ENCODE measurements at places on chromosomes 7 and 10.
A peak's percentile ranks its signal among the peaks of the same experiment; 100 is the strongest.

- no peak for DNase-seq
Observed at GRCh38 chr7:64758151-64758550, 36.1 kb upstream of the ZNF138 start.

DNA sequence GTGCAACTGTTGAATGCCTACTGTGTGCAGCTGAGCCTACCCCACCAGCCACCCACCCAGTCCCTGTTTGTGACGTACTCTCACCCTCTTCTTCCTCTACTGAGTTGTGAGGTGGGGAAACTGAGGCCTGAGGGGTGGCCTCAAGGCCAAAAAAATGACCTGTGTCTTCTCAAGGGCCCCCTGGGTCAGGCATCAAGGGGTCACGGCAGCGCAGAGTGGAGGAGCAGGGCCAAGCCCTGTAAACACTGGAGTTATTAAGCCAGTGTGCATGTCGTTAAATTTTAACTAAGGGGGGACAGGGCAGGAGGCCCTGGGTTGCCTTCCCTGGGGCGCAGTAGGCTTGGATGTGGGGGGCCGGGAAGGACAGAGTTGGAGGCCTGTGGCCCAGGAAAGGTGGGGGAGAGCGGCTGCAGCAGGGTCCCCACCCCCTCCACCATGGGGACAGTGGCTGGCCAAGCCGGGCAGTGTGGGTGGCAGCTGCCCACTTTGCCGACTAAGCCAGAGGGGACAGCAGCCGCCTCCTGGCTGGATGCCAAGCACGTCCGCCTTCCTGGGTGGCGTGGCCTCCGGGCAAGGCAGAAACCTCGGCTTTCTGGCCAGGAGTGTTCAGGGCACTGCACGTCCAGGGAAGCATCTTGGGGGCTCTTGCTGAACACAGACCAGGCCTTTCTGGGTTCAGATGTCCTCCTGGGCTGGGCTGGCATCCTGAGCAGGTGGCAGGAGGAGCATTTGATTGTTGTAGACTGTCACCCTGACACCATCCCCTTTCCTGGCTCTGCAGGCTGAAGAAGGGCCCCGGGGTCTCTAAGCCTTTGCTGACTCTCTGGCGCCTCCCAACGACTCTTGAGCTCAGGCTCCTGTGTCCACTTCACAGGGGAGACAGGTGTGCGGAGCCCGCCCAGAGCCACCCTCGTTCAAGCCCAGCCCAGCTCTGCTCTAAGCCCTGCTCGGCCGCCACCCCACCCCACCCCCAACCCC, 1.9 kb downstream of the SLC29A4 start:
- DNase-seq = peak; percentile 90

GRCh38 chr7:128916643-128916915, 6.1 kb upstream of the KCP start:
- no peak for DNase-seq

GRCh38 chr10:47323636-47324296, 1.5 kb downstream of the GDF2 start:
- DNase-seq = no peak

DNA sequence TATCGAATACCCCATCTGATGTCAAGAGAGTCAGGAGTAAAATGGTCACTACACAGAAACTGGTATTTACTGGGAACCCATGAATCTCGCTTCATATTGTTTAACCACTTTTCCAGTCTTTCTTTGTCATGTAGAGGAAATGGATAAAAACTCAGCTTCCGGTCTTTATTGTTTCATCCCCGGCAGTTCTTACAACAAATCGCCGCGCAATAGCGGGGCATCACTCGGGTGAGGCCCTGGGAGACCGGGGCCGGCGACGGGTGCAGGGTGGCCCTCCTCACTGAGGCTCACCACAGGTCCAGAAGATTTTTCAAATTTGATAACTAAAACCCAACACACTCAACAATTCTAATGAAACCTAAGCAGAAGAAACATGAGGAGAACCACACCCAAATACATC, 35.6 kb upstream of the PTPRN2 start:
- DNase-seq = no peak

DNA sequence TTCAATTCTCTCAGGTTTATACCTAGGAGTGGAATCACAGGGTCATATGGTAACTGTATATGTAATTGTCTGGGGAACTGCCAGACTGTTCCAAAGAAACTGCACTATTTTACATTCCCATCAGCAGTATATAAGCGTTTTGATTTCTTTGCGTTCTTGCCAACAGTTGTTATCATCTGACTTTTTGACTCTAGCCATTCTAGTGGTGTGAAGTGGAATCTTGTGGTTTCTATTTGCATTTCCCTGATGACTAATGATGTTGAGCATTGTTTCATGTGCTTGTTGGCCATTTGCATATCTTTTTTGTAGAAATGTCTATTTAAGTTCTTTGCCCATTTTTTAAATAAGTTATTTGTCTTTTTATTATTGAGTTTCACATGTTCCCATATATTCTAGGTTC, 44.3 kb upstream of the ZC3HAV1 start:
- DNase-seq = no peak

- DNase-seq = no peak
Observed at GRCh38 chr10:115555887-115556402, 462.8 kb downstream of the ATRNL1 start.

DNA sequence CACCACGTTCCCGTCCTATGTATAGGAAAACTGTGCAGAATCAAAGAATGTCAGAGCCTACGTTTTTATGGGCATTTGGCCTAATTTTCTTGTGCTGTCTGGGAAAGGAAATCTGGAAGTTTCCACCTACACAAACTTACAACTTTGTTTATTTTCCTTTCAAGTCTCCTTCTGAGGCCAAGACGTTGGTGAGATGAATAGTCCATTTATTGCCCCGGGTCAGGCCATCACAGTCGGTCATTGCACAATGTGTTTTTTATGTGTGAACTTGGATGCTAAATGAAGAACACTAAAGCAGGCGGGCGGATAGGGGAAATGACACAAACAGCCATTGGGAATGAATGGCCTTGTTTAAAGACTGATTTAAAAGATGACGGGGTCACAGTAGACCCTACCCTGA, 38.6 kb downstream of the TRIL start:
- no peak for DNase-seq

GRCh38 chr10:9227679-9228365, 1173.3 kb downstream of the GATA3 start:
- DNase-seq = no peak

GRCh38 chr7:146652176-146652575, 535.6 kb downstream of the CNTNAP2 start:
- DNase-seq = no peak

DNA sequence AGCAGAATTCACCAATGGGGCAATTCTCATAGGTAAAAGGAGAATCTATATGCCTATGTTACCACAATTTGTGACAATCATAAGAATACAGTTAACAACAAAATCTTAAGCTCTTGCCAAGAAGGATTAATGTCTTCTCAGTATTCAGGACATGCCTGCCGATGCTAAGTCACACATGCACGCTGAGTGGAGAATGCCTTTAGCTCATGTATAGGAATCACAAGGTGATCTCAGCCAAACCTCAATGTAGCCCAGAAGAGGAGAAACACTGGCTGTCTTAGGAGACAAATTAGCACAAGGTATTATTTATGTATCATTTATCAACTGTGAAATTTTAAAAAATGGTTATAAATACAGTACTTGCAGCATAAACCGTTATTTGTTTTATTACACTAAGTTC, 2.7 kb downstream of the HTR7 start:
- DNase-seq = no peak

- DNase-seq = no peak
Observed at GRCh38 chr10:23338155-23338828, 6.3 kb downstream of the C10orf67 start.

DNA sequence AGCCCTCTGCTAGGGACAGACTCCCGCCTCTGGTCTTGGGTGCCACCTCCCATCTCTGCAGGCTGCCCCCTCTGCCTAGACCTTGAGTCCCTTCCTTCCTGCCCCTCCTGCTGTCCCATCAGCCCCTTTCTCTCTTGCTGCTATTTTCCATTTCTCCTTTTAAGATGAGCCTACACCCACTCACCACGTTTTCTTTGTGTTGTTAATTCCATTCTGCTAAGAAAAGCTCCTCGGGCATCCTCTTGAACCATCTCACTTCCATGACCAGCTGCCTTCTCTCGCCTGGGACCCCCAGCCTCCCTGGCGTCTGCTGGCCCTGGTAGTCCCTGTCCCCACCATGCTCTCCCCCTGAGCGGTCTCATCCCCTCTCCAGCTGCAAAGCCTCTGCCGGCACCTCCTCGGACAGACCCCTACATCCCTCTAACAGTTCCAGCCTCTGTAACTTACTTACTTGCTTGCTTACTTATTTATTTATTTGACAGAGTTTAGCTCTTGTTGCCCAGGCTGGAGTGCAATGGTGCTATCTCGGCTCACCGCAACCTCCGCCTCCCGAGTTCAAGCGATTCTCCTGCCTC, 95.8 kb upstream of the SH2B2 start:
- no peak for DNase-seq

DNA sequence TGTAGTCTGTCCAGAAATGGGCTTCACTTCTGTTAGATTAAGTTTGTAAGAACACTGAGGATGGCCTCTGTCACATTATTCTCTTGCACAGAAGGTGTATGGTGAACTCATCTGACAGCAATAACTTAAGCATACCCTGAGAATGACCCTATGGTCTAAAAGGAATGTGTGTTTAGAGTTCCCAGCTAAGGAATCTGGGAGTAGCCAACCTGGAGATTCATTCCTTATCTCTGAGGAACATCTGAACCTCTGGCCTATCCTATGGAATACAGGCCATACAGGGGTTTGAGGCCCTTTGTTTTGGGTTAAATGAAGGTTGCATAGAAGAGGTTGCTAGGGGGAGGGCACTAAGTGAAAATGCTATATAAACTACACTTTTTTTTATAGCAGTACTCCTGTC, 41.4 kb downstream of the LAMB4 start:
- DNase-seq = no peak

GRCh38 chr10:132370426-132371340, 26.3 kb upstream of the PWWP2B start:
- no peak for DNase-seq

GRCh38 chr7:151456276-151456675, 16.3 kb upstream of the CRYGN start:
- DNase-seq = no peak

- no peak for DNase-seq
Observed at GRCh38 chr7:119802147-119802546, 470.8 kb upstream of the KCND2 start.

GRCh38 chr10:86401588-86402282, 35.1 kb upstream of the GRID1 start:
- no peak for DNase-seq

- no peak for DNase-seq
Observed at GRCh38 chr7:99790407-99790806, 6.4 kb upstream of the CYP3A4 start.

DNA sequence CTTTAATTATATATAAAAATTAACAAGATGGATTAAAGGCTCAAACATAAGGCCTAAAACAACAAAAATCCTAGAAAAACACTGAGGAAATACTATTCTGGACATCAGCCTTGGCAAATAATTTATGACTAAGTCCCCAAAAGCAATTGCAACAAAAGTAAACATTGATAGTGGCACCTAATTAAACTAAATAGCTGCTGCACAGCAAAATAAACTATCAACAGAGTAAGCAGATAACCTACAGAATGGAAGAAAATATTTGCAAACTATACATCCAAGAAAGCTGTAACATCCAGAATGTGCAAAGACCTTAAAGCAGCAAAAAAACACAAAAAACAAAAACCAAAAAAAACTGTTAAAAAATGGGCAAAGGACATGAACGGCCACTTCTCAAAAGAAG, 384.0 kb upstream of the SEMA3D start:
- no peak for DNase-seq

GRCh38 chr10:52956461-52956860, 183.9 kb upstream of the MBL2 start:
- no peak for DNase-seq

DNA sequence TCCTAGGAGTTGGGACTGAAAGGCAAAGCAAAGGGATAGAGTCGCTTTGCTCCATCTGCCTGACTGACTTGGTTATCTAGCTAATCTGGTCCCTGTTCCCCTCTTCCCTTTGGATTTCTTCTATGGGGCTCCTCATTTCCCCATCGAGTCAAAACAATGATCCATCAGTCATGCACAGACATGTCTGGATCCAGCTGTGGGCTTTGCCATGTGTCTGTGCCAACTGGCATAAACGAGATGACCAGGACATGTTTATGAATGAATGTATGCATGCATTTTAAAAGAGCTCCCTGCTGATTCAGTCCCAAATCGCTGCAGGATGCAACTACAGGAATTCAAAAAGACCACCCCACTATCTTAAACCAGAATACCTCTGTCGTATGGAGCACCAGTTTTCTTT, 122.0 kb downstream of the ARL4A start:
- DNase-seq = no peak

- no peak for DNase-seq
Observed at GRCh38 chr7:123533929-123534382, 439 bp downstream of the IQUB start.

- DNase-seq = no peak
Observed at GRCh38 chr7:46133072-46133471, 212.0 kb upstream of the IGFBP3 start.

- no peak for DNase-seq
Observed at GRCh38 chr10:55410415-55410885, 609.4 kb upstream of the PCDH15 start.

GRCh38 chr7:144776447-144776846, 59.4 kb downstream of the TPK1 start:
- no peak for DNase-seq

- DNase-seq = peak; percentile 40
Observed at GRCh38 chr7:1848911-1849311, 178.8 kb downstream of the ELFN1 start.

DNA sequence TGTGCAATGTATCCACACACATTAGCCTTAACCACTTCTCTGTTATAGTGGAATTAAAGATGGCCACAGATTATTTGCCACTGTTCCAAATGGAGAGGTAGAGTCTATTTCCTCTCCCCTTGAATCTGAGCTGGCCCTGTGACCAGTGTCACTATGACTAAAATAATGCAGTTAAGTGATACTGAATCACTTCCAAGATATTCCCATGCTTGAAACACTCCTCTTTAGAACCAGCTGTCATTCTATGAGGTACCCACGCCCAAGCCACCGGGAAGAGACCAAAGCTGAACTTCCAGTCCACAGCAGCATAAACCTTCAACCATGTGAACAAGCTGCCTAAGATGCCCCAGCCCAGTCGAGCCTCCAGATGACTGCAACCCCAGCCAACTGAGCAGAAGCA, 2.1 kb upstream of the DHX32 start:
- DNase-seq = no peak

DNA sequence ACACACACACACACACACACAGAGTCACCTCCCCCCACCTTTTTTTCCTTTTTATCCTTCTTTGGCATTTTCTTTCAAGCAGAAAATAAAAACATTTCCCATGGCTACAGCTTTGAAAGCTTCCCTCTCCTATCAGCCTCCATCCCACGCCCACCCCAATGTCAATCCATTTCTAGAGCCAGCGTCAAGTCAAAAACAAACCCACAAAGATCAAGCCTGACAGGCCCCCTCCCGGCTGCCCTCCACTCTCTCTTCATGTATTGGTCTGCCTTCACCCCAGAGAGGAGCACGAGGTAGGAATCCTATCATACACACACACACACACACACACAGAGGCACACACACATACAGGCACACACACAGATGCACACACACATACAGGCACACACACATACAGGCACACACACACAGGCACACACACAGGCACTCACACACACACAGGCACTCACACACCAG, 8.0 kb upstream of the TNRC18 start:
- no peak for DNase-seq

GRCh38 chr7:155991470-155991869, 179.2 kb upstream of the SHH start:
- no peak for DNase-seq

GRCh38 chr10:12375076-12375504, 25.7 kb downstream of the CAMK1D start:
- no peak for DNase-seq

Measured in DMS79 (cell line).